ENCODE measurements at places on chromosomes 4 and X. TPM values are rescaled to one million over a fixed set of nuclear protein-coding genes. Genes with fewer than 3 reads are reported as not detected.

DNA sequence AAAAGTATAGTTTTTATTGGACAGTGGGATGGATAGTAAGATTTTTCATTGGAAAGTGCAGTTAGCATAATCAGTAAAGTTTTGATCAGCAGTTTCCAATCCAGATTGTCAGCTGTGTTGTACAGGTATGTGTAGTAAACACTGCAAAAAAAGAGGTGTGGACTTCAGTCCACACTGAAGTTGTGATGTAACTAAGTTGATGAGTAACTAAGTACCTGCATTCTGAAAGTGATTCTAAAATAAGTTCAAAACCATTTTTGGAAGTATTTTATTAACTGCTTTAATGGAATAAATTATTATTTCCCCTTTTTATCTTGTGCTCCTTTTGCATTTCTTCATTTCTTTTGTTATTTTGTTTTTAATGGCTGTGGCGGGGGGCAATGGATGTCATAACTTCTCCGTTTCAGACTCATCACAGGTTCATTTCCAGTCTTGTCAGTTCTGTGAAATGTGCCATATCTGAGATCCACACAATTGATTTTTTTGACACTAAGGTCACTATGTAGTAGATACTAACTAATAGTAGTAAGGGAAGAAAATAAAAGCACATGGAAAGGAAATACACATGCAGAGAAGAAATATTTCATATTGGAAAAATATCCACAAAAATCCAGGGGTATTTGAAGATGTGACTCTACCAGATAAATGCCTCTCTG is 247.5 kb downstream of the GABRG1 start:
- no peak for DNase-seq

DNA sequence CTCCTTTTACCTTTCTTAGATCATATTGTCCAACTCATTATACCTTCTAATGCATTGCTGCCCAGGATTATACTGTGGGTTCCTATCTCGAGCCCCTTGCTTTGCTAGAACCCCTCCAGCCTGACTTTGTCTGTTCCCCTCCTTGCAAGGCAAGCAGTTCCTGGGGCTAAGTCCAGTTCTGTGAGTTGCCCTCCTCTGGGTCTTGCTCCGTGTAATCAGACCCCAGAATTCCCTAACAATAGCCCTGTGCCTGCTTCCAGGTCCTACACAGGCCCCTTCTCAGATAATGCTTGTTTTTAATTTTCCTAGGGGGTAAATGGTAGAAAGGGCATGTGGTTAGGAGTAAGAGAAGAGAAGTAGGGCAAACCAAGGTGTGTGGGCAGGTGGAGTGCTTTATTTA is 145.9 kb downstream of the FSTL5 start:
- DNase-seq, result no peak

DNA sequence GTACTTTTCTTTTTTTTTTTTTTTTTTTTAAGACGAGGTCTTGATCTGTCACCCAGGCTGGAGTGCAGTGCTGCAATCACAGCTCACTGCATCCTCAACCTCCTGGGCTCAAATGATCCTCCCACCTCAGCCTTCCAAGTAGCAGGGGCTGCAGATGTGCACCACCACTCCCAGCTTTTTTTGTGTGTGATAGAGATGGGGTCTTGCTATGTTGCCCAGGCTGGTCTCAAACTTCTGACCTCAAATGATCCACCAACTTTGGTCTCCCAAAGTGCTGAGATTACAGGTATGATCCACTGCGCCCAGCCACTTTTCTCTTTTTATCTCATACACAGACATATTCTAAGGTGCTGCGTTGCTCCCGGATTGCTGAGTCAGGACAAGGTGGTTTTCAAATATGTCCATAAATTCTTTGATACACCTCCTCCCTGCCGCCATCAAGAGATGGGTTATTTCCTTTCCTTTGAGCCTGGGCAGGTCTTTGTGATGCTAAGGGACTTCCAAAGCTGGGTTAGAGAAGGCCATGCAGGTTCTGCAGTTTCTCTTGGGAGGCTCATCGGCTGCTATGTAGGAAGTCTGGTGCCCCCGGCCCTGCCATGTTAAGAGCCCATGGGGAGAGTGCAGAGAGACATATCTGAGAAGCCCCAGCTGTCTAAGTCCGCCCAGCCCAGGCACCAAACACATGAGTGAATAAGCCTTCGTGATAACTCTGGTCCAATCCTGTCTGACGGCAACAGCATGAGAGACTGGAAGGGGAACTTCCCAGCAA is 8.4 kb upstream of the PLA2G12A start:
- no peak for DNase-seq

The FAAH2 gene
- total RNA-seq, result 0.11 TPM

The ADGRL3 gene
- not detected for total RNA-seq
